ENCODE measurements at places on chromosomes 1 and 21.

GRCh38 chr1:2300004-2300771 is 72.1 kb downstream of the SKI start:
- DNase-seq = no peak

- no peak for DNase-seq
Observed at GRCh38 chr21:27418346-27418745, 451.5 kb upstream of the ADAMTS5 start.

- no peak for DNase-seq
Observed at GRCh38 chr1:113917400-113918082, 11.6 kb upstream of the HIPK1 start.

DNA sequence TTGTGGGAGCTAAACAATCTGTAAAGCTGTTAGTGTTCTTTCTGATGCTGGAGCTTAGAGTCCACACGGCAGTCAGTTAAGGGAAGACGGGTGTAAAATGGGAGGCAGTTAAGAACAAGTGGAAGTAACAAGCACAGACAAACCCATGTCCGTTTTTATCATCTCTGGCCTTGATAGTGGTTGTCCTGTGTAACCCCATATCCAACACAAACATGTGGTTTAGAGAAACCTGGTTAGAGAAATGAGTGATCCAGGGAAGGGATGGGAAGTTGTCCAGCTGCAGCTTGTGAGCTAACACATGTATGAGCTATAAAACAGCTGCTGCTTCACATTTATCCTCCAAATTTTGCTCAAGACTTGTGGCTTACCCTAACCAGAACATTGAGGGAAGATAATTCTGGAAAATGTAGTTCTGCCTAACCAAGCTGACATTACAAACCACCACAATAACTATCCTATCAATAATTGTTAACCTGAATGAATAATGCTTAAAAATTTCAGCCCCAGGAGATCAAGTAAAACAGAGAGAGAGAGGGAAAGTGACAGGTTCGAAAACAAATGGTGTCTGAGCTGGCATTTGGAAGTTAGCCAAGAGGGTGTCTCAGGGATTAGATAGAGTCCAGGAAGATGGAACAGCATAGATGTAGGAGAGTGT is 10.6 kb upstream of the C1orf162 start:
- no peak for DNase-seq

DNA sequence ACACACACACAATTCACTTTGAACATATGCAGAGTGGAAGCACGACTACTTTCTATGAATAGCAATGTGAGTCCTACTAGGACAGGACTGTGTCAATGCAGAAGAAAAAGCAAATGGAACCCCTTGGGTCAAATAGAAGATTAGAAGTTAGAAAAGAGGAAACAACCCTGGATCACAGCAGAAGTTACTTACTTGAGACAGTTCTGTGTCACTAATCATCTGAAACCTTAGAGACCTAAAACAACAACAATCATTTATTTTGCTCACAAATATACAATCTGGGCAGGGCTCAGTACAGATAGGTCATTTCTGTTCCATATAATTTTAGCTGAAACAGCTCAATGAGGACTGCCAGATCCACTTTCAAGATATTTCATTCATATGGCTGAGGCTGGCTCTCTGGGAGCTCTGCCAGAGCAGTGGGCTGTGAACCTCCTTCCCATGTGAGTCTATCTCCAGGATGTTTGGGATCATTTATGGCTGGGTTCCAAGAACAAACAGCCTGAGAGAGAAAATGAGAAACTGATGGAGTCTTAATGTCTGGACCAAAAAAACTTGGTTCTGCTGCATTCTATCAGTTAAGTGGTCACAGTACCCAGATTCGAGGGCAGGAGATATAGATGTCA is 42.5 kb upstream of the IL10 start:
- DNase-seq = no peak

DNA sequence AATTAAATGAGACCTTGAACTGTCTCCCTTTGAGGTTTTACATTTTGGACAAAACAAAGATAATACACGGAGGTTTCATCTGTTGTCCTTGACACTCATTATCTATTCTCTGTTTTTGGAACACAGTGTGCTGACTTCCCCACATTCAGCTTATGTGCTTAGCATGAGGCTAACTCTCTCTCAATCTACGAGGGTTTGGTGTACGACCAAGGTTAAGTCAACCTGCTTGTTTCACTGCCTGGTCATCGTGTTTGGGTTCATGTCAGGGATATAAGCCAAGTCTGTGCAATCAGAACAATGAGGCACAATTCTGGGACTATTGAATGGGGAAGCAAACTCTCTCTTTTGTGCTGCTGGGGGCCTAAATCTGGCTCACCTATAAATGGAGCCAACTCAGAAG is 328.5 kb upstream of the USP25 start:
- no peak for DNase-seq

GRCh38 chr1:162233937-162234336 is 142.7 kb downstream of the SPATA46 start:
- DNase-seq = no peak

DNA sequence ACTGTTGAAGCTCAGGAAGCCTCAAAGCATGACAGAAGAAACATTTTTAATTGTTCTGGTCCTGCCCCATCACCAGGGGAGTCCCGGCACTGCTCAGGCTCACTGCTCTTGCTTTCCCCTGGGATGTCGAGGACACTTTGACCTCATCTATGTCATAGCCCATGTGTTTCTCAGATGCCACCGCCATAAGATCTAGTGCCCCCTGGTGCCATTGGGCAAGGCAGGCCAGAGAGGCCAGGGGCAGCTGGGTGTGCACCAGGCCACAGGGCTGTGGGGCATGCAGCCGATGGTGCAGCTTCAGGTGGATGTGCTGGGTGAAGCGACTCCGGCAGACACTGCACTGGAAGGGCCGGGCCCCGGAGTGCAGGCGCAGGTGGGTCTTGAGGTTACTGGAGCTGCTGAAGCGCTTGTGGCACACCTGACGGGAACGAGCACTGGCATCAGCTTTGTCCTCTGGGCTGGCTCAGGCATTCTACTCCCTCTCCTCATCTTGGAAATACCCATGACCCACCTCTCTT is 7.7 kb upstream of the CRYBG2 start:
- no peak for DNase-seq

DNA sequence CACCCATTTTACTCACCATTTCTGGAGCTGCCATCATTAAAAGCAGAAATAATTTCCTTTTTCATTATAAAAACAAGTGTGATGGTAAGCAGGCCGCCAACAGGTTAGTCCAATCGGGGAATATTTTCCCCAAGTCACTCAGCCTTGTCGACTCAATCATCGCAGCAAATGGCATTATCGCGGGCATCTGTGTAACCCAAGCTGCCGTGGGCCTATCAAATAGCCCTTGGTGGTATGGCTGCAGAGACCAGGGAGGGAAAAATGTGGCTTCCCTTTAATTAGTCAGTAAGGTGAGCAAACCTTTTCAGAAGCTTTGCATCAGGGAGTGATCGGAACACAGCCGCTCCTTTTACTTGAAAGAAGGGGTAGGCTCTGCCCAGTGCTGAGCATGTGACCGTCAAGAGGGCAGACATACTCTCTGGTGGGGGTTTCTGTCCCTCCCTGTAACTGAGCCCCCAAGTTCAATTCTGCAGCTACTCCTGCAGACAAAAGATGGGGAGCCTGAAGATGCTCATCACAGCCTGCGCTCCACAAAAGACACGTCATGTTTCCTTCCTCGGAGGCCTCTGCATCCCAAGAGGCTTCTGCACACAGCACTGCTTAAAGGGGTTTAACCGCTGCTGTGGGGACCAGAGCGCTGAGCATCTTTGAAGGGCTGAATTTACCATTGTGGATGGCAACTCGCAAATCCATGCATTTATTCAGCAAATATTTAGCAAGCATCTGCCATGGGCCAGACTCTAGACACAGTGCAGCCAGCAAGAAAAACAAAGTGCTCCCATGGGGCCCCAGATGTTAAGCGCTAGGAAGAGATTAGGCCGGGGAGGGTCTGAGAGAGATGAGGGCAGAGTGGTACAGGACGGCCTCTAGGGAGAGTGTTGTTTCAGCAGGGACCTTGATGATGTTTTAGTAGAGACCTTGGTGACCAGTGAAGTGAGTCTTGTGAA is 1.2 kb upstream of the TMPRSS3 start:
- DNase-seq = no peak

GRCh38 chr1:10891091-10891490 is 94.6 kb upstream of the CASZ1 start:
- no peak for DNase-seq

DNA sequence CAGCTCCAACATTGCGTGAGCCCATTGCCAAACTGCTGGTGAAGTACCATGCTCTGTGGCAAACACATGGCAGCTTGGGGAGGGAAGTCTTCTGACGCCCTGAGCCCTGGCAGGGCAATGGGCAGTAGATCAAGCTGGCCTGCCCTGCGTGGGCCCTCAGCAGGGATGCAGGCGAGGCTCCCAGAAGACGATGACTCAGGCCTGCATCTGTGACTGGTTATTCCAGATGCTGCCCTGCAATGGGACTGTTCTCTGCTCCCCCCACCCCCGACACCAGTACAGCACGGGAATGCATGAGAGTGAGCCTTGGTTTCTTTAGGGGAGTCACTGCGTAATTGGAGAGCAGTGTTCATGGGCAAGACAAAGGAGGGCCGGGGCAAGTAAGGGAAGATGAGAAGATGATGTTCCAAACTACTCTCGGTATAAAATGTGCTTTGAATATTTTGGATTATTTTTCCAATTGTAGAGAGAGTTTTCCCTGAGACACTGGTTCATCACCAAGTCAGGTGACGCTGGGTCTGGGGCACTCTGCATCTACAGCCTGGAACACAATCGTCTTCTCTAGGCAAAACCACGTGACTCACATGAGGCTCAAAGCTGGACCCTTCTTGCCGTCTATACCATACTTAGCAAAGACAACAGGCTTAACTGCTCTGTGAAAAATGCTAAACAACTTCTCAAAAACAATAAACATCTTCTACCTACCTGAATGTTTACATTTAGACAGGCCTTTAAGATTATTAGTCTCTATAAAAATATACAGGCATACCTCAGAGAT is 9.0 kb upstream of the C1orf198 start:
- no peak for DNase-seq

GRCh38 chr1:223147873-223148272 is 4.8 kb upstream of the TLR5 start:
- no peak for DNase-seq

GRCh38 chr1:7558921-7559869 is 211.9 kb upstream of the VAMP3 start:
- no peak for DNase-seq

GRCh38 chr21:39580744-39581143 is 32.0 kb upstream of the B3GALT5 start:
- DNase-seq = no peak

DNA sequence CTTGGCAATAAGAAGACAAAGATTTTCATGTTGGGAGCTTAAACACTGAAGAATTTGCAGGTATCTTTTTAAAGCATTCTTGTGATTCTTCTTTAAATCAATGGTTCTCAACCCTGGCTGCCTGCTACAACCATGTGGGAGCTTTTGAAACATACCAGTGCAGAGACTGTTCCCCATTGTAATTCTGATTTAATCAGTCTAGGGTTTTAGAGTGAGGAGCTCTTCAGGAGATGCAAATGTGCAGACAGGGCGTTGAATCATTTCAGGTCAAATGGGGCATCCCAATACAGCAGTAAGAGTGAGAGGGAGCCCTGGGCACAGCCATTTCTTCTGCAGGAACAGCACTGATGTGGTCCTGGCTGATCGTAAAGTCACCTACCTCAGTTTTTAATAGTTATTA is 24.3 kb downstream of the KCNJ6 start:
- DNase-seq = no peak

DNA sequence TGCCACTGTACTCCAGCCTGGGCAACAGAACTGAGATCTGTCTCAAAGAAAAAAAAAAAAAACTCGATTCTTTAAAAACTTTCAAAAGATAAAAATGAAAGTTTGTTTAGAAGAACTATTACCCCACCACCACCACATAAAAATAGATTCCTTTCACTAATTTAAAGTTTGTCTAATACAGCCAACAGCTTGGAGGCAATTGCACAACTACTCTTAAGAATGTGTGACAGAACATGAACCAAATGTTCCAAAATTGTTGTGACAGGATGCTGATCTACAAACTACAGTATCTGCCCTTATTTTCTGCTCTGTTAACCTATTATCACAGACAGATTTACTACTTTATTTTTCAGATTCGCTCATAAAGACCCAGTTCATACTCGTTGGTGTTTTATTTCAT is 5.5 kb upstream of the TGFBR3 start:
- DNase-seq = no peak

GRCh38 chr1:23169727-23170335 is 1.2 kb upstream of the LUZP1 start:
- DNase-seq = no peak

- DNase-seq = no peak
Observed at GRCh38 chr1:183346276-183346732, 71.9 kb downstream of the NMNAT2 start.

- DNase-seq = no peak
Observed at GRCh38 chr1:116287341-116288200, 85.5 kb upstream of the ATP1A1 start.

DNA sequence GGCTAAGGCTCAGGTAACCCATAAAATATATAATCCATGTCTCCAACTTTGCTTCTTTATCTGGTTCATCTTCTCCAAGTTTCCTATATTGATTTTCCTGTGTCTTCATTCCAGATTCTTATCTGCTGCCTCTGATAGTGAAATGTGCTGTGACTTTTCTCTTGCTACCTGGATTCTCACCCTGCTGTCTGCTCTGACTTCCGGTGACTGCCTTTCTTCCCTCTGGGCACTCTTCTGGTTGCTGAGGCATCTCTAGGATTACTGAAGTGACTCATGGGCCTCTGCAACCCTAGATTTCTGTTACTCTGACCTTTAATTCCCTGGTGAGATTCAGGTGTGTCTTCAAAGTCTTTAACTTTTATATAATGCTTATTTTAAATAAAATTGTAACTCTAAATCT is 46.9 kb downstream of the GIPC2 start:
- DNase-seq = no peak

GRCh38 chr21:44801468-44802395 is at the start of gene UBE2G2:
Gene UBE2G2, minus strand, starts transcription at chr21:44801820. Its CDS starts 72 bp downstream, at chr21:44801748.
- peak; percentile 70 for DNase-seq

DNA sequence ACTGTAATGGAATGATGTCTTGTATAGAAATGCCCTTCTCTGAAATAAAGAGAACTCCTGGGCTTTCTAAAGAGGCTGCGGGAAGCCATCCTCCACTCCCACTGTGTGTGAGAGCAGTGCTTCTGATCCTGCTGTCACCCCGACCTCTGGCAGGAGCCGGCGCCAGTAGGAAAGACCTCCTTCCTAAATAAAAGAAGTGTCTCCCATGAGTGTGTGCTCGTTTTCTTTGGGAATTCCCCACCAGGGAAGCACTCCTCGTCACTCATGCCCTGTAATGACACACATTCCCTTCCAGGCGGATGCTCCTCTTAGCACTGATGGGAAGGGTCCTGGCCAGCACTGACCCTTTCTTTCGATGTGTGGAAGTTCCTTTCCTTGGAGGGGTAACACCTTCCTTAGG is 20.1 kb downstream of the AGT start:
- DNase-seq = no peak

GRCh38 chr1:38563942-38564735 is 295.4 kb downstream of the RRAGC start:
- DNase-seq = no peak

DNA sequence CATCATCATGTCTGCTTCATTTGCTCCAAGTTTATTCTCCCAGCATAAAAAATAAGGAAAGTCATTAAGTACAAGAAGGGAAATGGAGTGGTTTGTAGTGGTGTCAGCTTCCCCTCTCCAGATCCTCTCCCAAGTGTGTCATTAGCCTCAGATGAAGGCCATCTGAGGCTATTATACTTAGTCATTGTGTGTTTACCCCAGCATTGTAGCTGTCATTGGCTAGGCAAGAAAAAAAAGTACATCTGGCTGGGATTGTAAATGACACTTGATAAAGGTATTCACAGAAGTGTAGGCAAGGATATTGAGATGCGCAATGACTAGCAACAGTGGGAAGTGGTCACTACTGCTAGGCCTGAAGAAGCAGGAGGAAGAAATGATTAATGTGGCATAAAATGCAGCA is 316.9 kb upstream of the SGIP1 start:
- no peak for DNase-seq

Data from nucleus accumbens (tissue), 56 donors.